Kasumi-1 (cell line): ENCODE measurements at places on chromosomes 13 and 19.
A peak's percentile ranks its signal among the peaks of the same experiment; 100 is the strongest.

GRCh38 chr19:46806656-46807055 lies 18.3 kb upstream of the SLC1A5 start:
- no peak for DNase-seq

- peak; percentile 46 for DNase-seq
Observed at GRCh38 chr19:19451429-19452242, 46.2 kb downstream of the GATAD2A start.

GRCh38 chr19:14089662-14090508 lies 666 bp downstream of the SAMD1 start:
- no peak for DNase-seq

DNA sequence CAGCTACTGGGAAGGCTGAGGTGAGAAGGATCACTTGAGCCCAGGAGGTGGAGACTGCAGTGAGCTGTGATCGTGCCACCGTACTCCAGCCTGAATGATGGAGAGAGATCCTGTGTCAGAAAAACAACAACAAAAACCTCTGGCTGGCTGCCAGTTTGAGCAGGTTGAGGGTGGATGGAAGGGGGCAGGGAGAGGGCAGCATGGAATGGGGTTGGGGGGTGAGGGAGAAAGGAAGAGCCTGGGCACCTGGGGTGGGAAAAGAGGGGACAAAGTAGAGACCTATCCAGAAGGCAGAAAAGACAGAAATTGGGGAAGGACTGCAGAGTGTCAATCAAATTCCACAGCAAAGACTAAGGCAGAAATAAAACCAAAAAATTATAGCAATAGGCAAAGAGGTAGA lies 4.7 kb downstream of the SLC1A5 start:
- DNase-seq, result no peak

DNA sequence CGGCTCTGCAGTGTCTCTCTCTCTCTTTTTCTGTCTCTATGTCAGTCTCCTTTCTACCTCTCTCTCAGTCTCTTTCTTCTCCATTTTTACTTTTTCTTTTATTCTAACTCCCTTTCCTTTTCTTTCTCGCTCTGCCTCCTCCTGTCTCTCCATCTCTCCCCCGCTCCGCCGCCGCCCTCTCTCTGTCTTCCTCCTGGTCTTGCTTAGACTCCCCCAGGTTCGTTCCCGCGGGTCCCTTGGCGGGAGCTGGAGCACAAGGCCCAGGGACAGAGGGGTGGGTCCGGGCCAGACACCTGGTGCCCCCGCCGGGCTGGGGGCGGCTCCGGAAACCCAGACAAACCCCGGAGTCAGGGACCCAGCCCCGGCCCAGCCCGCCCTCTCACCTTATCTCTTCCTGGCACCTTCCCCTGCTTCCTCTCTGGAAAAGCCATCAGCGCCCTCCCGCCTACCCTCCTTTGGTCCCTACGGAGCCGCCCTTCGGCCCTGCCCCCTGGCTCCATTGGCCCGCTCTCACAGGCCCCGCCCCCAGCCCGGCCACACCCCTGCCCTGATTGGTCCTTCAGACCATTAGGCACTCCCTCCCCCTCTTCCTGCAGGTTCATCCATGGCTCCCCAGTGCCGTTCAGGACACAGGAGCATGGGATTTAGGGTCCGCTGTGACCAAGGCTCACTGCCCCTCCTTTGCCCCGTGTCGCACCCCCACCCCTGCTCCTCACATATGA lies 15.4 kb upstream of the NOP53 start:
- DNase-seq, result peak; percentile 50

DNA sequence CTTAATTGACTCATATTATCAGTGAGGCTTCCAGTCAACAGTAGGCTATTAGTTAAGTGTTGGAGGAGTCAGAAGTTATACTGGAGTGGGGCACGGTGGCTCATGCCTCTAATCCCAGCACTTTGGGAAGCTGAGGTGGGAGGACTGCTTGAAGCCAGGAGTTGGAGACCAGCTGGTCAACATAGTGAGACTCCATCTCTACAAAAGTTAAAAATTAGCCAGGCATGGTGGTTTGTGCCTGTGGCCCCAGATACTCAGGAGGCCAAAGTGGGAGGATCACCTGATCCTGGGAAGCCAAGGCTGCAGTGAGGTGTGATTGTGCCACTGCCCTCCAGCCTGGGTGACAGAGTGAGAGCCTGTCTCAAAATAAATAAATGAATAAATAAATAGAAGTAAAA lies 53.2 kb downstream of the COMP start:
- DNase-seq, result no peak

- DNase-seq, result peak; percentile 91
Observed at GRCh38 chr19:19033426-19034203, at the start of the genes ARMC6 and SUGP2. ARMC6 (plus strand) TSS chr19:19033603; CDS start chr19:19034210, 607 bp downstream. SUGP2 (minus strand) TSS chr19:19033517; CDS start chr19:19031071, 2,446 bp downstream.

- DNase-seq, result no peak
Observed at GRCh38 chr13:61086087-61086486, 329.6 kb downstream of the PCDH20 start.

GRCh38 chr19:55047951-55048350 lies 9.9 kb upstream of the GP6 start:
- DNase-seq, result no peak

DNA sequence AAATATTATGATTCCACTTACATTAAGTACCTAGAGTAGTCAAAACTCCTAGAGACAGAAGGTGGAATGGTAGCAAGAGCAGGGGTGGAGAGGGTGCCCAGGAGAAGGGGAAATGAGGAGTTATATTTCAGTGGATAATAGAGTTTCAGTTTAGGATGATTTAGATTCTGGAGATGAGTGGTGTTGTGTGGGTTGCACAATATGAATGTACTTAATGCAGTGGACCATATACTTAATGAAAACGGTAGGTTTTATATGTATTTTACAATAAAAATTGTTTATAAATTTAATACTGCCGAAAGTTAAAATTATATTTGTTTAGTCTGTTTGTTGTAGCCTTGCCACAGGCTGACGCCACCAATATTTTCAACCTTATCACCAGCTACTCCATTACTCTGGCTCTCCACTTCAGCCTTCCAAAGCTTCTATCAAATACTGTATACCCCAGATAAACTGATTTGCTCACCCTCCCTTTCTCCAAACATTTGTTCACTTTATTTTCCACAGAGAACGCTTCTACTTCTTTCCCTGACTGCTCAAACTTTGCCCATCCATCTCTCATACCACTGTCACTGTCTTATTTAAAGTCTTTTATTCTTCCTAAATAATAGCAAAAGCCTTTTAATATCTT lies 1.4 kb upstream of the RBM26 start:
- peak; percentile 27 for DNase-seq

DNA sequence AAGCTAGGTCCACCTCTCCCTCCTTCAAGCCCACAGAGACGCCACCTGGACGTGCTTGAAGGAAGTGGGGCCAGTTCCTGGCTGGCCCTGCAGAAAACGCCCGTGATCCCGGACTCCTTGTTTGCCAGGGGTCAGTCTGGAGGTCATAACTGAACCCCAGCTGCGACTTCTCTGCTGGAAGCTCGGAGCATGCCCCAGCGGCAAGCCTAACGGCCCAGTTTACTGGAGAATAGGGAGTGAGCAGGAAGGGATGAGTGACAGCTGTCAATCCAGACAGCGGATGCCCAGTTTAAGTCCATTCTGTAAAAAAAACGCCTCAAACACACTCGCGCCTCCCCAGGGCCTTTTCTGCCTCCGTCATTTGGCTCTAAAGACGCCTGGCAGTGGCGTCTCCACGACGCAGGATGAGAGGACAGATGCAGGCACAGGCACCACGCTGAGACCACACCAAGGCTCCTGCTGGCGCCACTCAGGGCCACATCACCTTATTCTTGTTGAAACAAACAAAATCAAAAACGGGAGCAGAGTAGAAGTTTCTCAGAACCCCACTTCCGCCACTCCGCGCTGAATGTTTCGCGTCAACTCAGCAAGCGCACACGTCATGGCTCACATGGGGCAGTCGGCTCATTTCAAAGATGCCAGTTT lies 57.6 kb downstream of the RASA3 start:
- DNase-seq, result no peak

- peak; percentile 14 for DNase-seq
Observed at GRCh38 chr19:10510301-10510802, 6.9 kb downstream of the S1PR5 start.

DNA sequence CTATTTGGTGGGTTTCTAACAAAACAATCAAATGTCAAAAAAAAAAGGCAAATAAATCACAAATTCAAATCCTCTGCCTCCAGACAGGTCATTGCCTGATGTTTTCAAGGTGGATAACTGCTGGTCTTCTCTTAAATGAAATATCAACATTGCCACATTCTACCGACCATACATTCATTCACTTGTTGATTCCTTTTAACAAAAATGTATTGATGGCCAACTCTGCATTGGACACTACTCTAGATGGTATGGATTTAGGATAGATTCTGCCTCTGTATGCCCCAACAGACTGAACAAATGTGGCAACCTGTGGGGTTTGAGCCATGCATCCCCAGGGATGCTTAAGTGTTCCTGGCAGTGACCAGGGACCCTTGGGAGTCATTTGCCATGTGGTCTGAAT lies 87.6 kb upstream of the STK24 start:
- DNase-seq, result no peak

GRCh38 chr19:18379803-18380747 lies 5.9 kb upstream of the GDF15 start:
- no peak for DNase-seq

- no peak for DNase-seq
Observed at GRCh38 chr13:93819331-93819890, 592.8 kb downstream of the GPC6 start.

GRCh38 chr13:113526466-113527220 lies 36.1 kb upstream of the DCUN1D2 start:
- DNase-seq, result no peak

DNA sequence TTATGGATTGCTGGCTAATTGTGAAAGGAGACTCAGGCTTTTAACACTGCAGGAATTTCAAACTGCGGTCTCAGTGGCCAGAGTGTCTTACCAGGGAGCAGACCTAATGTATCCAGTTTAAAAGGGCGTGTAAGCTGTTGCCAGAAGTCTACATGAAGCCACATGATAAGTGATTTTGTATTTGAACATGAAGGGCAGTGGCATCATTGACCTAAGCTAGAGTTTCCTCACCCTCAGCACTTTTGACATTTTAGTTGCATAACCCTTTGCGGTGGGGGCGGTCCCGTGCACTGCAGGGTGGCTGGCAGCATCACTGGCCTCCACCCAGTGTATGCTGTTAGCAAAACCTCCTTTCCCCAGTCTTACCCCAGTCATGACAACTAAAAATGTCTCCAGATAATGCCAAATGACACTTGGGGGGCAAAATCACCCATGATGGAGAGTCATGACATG lies 23.7 kb upstream of the GPR18 start:
- no peak for DNase-seq

DNA sequence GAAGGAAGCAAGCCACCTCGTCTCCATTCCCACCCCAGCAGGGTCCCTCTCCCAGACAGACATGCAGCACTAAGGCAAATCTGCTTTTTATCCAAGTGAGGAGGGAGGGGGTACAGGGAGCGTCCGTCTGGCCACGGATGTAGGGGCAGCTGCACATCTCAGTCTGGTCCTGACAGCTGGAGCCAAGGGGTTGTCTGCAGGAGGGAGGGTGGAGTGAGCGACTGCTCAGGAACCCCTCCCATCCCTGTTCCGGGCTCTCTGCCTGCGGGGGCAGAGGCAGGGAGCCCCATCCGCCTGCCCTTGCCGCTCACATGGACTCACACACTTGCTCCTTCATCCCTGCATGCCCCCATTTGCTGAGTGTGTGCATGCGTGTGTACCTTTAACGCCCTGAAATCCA lies 2.5 kb downstream of the TMEM190 start:
- no peak for DNase-seq

GRCh38 chr19:19371059-19371458 lies 34.4 kb upstream of the GATAD2A start:
- DNase-seq, result no peak

GRCh38 chr19:46079576-46079975 lies 38.8 kb upstream of the IGFL4 start:
- no peak for DNase-seq

DNA sequence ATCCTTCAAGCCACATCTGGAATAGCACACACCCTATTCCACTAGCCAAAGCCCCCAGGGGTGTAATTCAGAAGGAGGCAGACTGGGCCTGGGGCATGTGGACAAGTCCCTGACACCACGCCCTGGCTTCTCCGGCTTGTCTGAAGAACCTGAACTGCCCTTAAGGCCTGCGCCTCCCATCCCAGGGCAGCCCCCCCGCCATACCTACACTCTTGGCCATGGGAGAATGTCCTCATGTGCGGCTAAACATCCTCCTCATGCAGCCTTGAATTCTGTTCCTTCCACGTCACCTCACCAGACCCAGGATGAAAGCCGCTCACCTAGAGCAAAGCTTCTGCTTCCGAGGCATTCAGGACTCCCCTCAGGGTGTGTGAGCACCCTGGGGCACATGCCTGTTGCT lies 24.3 kb upstream of the POU2F2 start:
- no peak for DNase-seq

GRCh38 chr13:101394605-101395004 lies 21.7 kb downstream of the NALCN start:
- no peak for DNase-seq

- no peak for DNase-seq
Observed at GRCh38 chr13:29577136-29578051, 18.1 kb downstream of the SLC7A1 start.

- DNase-seq, result no peak
Observed at GRCh38 chr13:75129331-75129730, 352.6 kb downstream of the TBC1D4 start.

- DNase-seq, result peak; percentile 75
Observed at GRCh38 chr13:46181840-46182490, at the start of gene LCP1. LCP1 (minus strand) TSS chr13:46182177; CDS start chr13:46159662, 22,515 bp downstream.

DNA sequence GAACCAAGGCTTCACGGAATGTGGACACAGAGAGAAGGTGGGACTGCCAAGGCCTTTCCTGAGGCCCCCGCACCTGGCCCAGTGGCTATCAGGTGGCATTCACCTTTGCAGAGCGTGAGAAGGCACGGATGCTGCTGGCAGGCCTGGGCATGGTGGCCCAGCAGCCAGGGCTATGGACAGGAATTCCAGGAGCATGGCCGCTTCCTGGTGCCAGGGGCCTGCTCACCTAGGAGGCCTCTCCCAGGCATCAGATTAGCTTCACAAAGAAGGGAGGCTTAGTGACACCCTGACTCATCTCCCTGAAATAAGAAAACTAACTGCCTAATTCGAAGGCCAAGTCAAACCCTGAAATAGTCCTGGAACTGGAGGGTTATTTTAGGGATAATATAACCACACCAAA lies 155.8 kb downstream of the TEX29 start:
- DNase-seq, result no peak

GRCh38 chr19:1651568-1652291 lies 685 bp downstream of the TCF3 start:
- no peak for DNase-seq

DNA sequence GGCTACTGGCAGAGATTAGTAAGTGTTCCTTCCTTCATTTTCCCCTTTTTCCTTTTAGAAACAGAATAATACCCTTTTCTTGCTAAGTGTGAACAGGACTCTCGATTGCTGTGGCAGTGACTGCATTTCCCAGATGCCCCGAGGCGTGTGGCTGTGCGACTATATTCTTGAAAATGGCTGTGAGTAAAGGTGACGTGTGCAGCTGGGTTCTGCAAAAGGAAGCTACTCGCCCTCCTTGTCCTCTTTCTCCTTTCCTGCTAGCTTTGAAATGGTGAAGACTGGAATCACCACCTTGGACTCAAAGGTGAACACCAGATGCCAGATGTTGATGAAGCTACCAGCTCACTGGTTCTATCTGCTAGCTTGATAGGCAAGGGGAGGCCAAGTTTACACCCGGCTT lies 121.4 kb downstream of the MIPEP start:
- no peak for DNase-seq

GRCh38 chr13:40639221-40639681 lies 27.2 kb downstream of the FOXO1 start:
- DNase-seq, result peak; percentile 9

GRCh38 chr13:113915786-113916329 lies 52.0 kb upstream of the GAS6 start:
- no peak for DNase-seq

GRCh38 chr13:95652821-95653220 lies 8.3 kb upstream of the DZIP1 start:
- no peak for DNase-seq
